ENCODE measurements at places on chromosomes 2 and 18.

DNA sequence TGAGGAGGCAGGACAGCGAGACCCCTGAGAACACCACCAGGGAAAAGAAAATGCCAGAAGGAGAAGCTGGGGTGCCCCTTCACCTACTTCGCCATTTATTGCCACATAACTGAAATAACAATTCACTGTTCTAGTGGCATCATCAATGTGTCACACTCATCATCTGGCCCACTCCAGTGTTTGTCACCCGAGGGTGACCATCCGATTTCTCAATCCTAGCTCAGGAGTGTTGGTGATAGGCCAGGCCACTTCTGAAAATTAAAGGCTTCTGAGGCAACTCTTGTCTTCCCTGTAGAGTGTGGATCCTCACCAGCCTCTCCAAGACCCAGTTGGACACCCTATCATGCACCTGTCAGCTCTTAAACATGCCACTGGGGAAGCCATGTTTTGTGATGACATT, 62.9 kb upstream of the BZW1 start:
- DNase-seq, result no peak

- no peak for DNase-seq
Measured at GRCh38 chr18:25533218-25533617, 181.3 kb upstream of the ZNF521 start.

DNA sequence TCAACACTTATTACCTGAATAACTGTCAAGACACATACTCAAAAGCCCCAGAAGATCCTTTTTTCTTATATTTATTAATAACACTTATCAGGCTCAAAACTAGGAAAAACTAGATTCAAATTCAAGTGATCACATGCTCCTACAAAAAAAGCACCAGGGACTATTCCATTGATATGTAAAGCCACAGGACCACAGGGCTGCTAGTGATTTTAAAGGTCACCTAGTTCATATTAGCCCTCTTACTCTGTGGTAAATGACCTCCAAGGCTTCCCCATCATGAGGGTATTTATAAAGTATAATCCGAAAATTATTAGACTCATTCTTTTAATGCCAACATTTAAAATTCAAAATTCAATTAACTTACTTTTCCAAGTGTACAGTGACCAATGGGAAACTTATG, 52.5 kb downstream of the LRPPRC start:
- DNase-seq, result no peak

DNA sequence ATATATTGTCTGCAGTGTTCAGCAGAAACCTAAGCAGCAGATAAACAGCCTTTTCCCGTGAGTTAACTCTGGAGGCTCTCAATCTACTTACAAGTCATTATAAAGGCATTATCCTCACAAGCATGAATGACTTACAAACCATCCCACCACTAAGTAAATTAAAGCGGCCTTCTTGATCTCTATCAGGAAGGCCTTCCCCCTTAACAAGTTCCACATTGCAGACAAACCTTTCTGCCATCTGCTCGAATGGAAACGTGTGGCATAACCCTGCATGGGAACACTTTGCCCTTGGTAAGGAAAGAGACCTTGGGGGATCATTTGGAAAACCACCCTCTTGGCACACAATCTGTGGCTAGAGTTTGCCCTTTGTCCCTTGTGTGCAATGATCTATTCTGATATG, 199.5 kb downstream of the OSR1 start:
- no peak for DNase-seq

GRCh38 chr2:64453770-64454385, at the start of gene LGALSL:
TSS of gene LGALSL (plus strand) at chr2:64454162. CDS start at chr2:64454546, 384 bp downstream.
- no peak for DNase-seq

- no peak for DNase-seq
Measured at GRCh38 chr2:27545348-27546141, 37.3 kb upstream of the ZNF512 start.

DNA sequence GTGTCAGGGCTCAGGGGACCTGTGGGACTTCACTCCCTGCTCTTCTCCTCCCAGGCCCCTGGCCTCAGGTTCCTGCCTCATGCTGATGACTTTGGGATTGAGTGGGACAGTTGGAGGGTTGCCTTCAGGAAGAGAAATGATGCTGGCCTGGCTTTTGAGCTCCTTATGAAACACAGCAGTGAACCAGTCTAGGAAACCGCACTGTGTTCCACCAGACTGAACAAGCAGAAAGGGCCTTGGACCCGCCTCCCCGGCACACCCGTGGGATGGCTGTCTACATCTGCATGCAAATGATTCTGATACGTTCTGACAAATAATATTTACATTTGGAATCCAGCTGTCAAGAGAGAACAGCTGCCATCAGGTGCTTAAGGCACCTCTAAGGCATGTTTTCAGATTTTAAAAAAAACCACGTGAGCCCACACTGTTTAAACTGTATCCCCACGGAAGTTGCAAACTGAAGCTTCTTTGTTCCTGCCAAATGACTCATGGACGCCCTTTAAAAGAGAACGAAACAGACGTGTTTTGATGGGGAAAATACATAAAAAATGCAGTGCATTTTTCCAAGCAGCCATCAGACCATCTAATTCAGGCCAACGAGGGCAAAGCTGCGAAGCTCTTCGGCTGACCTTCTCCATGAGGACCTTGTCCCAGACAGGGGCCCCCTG, 27.6 kb upstream of the ASAP2 start:
- no peak for DNase-seq

- DNase-seq, result no peak
Measured at GRCh38 chr2:147468349-147468748, 376.5 kb upstream of the ACVR2A start.

- DNase-seq, result no peak
Measured at GRCh38 chr2:1947316-1947715, 203.0 kb upstream of the PXDN start.

GRCh38 chr2:162242586-162243280, 512 bp downstream of the FAP start:
- DNase-seq, result no peak

- no peak for DNase-seq
Measured at GRCh38 chr2:236745420-236746210, 176.0 kb downstream of the ACKR3 start.

- DNase-seq, result no peak
Measured at GRCh38 chr2:176449852-176450251, 180.6 kb downstream of the MTX2 start.

DNA sequence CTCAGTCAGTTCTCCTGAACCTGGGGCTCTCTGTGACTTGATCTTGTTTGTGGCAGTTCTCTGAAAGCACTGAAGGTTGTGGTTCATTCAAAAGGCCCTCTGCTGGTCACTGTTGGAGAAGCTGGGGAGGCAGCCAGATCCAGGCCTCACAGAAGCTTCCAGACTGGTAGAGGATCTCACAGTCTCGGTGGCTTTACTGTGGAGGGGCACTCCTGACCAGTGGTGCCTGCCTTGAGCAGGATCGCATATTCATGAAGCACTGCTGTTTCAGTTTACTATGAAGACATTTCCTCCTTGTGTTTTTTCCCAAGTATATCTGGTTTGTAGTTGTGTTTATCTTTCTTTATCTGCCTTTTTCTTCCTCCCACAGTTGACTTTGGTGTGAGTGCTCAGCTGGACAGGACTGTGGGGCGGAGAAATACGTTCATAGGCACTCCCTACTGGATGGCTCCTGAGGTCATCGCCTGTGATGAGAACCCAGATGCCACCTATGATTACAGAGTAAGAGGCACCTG, 133.9 kb downstream of the MAP4K4 start:
- peak; percentile 19 for DNase-seq

DNA sequence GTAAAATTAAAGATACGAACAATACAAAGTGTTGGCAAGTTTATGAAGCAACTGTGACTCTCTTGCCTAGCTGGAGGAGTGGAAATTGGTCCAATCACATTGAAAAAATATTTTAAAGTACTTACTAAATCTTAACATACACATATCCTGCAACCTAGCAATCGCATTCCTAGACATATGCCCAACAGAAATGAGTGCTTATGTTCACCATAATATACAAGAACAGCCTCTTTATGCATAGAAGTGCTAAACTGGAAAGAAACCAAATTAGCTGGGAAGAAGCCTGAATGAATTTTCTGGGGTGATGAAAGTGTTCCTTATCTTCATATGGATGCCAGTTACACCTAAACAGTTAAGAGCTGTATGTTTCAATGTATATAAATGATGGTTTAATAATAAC, 98.9 kb downstream of the HNMT start:
- no peak for DNase-seq

- no peak for DNase-seq
Measured at GRCh38 chr18:79574938-79575525, 104.6 kb upstream of the CTDP1 start.

DNA sequence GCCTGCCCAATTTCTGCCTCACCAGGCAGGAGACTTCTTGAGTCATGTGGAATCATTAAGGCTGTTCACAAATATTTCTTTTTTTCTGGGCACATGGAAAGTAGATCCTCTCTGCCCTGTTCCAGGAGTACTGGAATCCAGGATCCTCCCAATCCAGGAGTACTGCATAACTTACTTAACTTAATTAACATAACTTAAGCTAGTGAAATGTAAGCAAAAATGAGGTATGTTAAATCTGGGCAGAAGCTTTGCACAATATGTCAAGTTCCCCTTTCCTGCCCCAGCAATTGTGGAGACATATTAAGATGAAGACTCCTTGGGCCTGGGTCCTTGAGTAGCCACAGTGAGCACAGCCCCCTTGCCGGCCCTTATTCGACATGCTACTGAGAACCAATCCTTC, 3.2 kb downstream of the CD207 start:
- no peak for DNase-seq

DNA sequence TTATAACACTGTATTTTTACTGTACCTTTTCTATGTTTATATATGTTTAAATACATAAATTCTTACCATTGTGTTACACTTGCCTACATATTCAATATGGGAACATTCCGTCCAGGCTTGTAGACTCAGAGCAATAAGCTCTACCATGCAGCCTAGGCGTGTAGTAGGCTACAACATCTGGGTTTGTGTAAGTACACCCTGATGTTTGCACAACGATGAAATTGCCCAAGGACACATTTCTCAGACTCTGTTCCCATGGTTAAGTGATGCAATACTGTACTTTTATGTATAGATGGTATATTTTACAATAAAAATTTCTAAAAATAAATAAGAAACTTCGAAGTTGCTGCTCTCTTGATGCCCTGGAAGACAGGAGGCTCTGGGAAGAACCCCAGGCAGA, 38.4 kb downstream of the YPEL5 start:
- DNase-seq, result no peak

- DNase-seq, result no peak
Measured at GRCh38 chr2:453132-453531, 165.2 kb upstream of the ALKAL2 start.

- DNase-seq, result no peak
Measured at GRCh38 chr2:181273986-181274385, 183.2 kb upstream of the ITGA4 start.

DNA sequence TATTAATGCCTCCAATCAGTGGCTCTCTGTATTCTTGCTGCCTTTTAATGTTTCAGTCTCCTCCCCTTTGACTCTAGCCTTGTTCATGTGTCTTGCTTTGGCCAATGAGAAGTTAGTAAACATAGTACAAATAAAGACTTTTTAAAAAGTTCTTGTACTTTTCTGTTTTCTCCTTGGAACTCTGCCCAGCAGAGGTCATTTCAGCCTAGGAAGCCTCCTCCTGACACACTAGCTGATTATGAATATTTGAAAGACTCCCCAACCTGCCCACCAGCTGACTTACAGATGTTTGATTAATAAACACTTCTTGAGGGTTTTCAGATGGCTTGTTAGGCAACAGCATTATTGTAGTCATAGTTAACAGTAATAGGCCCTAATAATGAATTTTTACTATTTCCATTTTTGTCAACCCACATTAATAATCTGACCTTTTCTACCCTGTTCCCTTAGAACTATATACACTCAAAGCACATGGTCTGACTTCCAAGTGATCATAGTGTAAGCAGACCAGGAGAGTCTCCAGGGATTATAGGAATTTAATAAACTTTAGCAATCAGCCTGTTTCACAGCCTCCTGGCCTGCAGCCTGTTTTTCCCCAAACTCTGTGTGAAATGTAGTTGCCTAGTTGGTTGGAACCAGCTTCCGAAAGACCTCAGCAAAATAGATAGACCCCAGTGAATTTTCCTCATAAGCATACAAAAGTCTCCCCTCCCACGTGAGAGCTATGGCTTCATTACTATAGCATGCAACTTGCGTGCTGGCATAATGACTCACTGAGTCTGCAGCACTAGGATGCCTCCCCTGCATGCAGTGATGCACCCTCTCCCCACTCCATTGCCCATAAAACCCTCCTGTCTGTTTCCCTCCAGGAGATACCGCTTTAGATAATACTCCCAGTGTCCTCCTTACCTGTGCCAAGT, 670.7 kb upstream of the ZNF804A start:
- DNase-seq, result no peak

DNA sequence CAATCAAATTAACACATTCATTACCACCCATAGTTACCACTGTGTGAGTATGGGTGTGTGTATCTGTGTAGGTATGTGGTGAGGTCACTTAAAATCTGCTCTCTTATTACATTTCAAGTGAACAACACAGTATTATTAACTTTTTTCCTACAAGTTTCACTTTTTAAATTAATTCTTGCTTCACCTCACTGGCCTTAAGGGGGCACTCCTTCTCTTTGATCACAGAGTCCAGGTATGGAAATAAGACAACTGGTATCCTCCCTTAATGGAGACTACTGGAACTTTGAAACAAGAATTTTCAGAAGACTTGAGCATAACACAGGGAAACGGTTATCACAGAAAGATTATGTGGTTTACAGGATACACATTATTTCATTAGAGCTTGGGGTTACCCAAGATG, 255.8 kb downstream of the ASXL3 start:
- no peak for DNase-seq

DNA sequence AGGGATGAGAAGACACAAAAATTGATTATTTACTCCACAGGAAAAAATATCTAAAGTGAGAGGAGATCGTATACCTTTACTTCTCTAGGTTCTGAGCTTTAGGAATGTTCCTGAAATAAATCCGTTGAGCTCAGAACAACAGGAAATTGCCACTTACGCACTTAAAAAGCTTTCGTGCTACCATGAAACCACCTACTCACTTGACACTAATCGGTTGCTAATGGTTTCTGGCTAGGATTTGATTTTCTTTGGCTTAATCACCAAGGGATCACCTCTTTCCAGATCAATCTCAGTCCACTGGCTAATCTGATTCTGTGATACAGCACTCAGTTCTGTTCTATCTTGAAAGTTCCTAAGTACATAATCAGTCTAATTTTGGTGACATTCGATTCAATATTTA, 419.6 kb downstream of the DLGAP1 start:
- DNase-seq, result no peak

- DNase-seq, result no peak
Measured at GRCh38 chr2:19902216-19902740, 495 bp upstream of the TTC32 start.

GRCh38 chr2:71598526-71598925, 145.2 kb downstream of the DYSF start:
- no peak for DNase-seq

All from stimulated activated CD8-positive, alpha-beta memory T cell treated with anti-CD3 and anti-CD28 coated beads, Interleukin-7, amount 100 ng/mL, for 1 hour (primary cell).